ENCODE measurements at places on chromosomes 1 and 21.

GRCh38 chr1:44803312-44804095 is 3.3 kb downstream of the PLK3 start:
- no peak for DNase-seq

GRCh38 chr1:2402420-2402819 is 9.9 kb downstream of the PEX10 start:
- DNase-seq: no peak

- DNase-seq: no peak
Observed at GRCh38 chr1:10839188-10839770, 42.8 kb upstream of the CASZ1 start.

DNA sequence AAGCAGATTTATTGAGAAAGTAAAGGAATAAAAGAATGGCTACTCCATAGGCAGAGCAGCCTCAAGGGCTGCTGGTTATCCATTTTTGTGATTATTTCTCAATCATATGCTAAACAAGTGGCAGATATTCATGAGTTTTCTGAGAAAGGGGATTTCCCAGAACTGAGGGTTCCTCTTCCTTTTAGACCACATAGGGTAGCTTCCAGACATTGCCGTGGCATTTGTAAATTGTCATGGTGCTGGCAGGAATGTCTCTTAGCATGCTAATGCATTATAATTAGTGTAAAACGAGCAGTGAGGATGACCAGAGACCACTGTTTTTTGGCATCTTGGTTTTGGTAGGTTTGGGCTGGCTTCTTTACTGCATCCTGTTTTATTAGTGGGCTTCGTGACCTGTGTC is 16.8 kb upstream of the FMN2 start:
- DNase-seq: no peak

DNA sequence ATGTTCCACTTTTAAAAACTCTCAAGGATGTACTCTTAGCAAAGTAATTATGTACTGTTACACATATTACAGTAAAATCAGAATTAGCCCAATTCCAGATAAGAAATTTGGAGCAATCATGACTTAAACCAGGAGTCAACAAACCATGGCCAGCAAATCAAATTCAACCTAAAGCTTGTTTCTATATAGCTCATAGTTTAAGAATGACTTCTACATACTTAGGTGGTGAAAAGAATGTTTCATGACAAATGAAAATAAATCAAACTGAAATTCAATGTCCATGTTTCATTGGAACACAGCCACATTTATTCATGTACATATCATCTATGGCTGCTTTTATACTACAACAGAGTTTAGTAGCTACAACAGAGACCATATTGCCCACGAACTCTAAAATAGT is 35.1 kb downstream of the FRRS1 start:
- DNase-seq: no peak

- DNase-seq: no peak
Observed at GRCh38 chr1:56977910-56978309, 12.1 kb upstream of the C8B start.

GRCh38 chr1:20787840-20788795 is 1.0 kb upstream of the HP1BP3 start:
- DNase-seq: no peak

- no peak for DNase-seq
Observed at GRCh38 chr1:218377143-218377660, 32.1 kb downstream of the TGFB2 start.

DNA sequence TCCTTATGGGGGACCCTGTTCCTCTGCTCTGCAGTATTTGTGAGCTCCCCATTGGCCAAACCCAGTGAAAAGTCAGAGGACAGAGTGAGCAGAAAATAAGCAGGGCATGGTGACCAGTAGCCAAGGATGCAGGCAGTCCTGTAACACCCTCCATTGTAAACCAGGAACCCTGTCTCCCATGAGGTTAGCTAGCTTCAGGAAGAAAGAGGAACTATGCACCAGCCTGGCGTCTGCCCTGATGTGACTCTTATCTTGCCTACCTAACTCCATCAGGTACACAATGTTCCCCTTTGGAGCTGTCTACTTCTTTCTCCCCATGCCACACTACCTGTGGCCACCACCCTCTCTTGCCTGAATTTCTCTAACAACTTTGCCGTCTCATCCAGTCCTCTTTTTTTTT is 119.2 kb downstream of the LRIG2 start:
- DNase-seq: no peak

DNA sequence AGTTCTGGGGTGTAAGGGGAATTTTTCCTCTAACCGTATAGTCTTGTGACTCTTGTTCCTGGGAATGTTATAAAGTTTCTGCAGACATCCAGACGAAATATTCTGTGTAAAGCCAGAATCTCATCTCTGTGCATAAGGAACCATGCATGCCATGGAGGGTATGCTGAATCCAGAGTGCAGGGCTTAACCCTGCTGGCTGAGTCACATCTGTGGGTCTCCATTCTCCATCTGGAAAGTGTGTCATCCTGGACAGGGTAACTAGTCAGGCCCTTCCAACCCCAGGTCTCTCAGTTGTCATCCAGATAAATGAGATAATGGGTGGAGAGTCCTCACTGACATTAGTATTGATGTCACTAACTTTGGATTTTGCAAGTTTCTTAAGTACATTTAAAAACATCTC is 48.8 kb downstream of the ATP5PO start:
- no peak for DNase-seq

DNA sequence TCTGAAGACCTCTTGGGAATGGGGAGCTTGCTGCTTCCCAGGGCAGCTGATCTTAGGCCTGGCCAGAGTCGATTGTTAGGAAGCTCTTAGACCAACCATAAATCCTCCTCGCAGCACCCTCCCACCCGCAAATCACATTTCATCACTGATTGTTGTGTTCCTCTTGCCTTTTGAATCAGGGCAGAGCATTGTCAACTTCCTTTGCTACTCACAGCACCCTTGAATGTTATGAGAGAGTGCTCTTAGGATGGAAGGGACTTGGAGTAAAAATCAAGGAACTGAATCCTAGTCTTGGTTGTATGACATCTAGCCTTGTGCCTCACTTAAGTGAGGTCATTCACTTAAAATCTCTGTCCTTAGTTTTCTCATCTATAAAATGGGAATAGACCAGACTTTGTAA is 3.0 kb downstream of the VASH2 start:
- DNase-seq: no peak

DNA sequence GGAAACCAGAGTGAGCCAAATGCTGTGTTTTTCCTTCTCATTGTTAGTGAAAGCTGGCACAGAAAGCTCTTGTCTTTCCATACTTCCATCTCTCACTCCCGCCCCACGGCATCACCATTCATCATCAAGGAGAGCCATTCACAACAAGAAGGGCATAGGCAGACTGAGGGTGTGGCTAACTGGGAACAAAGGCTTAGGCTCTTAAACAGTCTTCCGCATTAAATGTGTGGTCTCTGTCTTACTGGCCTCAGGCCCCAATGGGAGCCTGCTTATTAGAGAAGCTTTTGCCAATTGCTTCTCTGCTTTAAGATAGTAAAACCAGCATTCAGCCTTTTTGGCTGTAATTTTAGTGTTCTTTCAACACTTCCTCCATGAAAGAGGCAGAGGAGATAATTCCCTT is 51.4 kb downstream of the TNFSF18 start:
- DNase-seq: no peak

DNA sequence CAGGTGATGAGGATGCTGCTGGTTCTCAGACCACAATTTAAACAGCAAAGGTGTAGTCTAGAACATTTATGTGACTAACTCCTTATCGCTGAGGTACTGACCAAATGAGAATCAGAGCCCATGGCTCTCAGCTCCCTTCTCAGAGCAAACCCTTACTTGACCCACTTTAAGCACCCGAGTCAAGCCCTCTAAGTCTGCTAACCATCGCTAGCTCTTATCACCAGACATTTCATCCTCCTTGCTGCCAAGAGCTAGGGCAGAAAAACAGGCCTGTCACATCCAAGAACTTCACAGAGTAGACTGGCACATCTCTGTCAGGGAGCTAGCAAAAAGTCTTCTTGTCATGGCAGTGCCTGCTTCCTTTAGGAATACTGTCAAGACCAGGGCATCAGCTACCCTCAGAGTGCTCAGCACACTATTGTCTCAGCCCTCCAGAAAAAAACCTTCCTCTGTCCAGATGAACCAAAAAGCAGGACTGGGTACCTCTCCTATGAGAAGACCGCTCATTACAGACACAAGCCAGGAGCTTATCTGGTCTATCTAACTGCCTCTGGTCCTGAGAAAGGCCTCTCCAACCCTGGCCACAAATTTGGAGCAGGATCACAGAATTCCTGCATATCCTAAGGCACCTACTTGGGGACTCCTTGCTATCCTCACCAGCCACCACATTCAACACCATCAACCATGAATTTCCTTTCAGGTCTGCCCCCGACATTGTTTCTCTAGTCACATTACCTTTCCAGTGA is 26.2 kb downstream of the ERI3 start:
- no peak for DNase-seq

- no peak for DNase-seq
Observed at GRCh38 chr1:45542591-45542990, 8.0 kb upstream of the AKR1A1 start.

DNA sequence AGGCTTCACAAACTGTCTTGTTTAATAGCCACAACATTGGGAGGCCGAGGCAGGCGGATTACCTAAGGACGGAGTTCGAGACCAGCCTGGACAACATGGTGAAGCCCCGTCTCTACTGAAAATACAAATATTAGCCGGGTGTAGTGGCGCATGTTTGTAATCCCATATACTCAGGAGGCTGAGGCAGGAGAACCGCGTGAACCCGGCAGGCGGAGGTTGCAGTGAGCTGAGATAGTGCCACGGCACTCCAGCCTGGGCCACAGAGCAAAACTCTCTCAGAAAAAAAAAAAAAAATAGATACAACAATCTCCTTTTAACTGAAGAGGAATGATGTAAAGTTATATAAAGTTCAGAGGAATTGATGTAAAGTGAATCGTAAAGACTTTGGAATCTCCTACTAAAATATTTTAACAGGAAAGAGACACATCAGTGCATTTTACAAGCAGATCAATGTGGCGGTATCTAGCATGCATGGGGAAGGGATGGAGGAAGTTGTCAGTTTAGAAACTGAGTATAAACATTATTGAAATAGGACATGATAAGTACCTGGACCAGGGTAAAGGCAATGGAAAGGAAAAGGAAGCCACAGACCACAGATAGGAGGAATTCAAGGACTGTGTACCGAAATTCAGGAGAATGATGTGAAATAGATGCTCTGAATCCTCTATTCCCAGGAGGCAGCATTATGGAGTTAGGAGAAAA is 41.5 kb downstream of the PTPRC start:
- no peak for DNase-seq

DNA sequence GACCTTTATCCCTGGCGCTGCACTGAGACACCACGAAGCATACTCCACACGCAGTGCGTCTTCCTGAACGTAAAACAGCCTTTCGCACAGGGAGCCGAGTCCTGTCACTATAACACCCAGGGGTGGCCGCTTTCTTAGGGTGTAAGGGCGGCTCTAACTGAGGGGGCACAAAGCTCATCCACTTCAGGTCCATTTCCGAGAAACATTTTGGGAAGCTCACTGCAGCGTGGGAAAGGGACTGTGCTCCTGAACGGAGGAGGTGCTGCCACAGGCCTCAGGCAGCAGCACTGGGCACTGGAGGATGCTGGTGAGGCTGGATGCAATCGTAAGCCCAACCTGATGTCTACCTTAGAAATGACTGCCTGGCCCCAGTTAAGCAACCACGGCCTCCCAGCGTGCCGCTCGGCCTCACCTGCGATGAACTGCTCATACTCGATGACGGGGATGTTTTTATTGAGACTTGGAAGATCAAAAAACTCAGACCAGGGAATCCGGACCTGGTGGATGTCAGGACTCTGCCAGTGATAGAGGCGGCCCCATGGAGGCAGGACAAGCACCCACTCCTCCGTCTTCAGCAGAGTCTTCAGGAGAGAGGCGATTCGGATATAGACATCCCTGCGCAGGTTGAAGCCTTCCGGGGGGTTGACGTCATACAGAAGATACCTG is 2.3 kb downstream of the POFUT2 start:
- DNase-seq: no peak

GRCh38 chr1:11990303-11991032 is 10.2 kb downstream of the MFN2 start:
- no peak for DNase-seq

- DNase-seq: no peak
Observed at GRCh38 chr1:115084902-115085511, 4.3 kb downstream of the TSPAN2 start.

- DNase-seq: no peak
Observed at GRCh38 chr1:47742890-47743760, 254.1 kb downstream of the TRABD2B start.

DNA sequence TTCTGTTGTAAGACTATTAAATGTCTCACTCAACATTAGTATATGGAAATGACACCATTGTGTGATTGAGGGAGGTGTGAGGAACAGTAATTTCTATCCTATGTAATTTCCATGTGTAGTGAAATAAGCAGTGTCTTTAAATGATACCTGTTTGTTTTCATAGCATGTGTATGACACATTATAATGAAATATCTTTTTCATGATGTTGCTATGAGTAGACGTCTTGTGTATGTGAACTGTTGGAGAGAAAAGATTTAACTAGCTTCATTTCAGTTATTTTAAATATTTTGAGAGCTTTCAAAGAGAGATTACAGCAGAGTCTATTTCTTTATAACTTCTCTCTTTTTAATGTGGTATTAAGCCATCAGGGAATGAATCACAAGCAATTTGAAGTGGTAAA is 71.5 kb upstream of the QSOX1 start:
- no peak for DNase-seq

- no peak for DNase-seq
Observed at GRCh38 chr1:41883507-41883906, 35.2 kb downstream of the HIVEP3 start.

DNA sequence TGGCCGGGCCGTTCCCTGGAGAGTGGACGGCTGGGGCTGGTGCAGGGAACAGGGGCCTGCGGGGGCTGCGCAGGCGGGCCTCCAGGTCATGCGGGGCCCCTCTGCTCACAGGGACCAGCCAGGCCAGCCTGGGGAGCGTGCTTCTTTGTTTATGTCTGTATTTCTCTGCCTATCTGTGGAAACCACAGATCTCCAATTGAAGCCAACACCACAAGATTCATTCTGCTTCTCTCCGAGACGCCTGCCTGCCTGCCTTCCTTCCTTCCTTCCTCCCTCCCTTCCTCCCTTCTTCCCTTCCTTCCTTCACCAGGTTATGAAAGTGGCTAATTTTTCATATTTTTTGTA is 39.9 kb upstream of the HMGN1 start:
- DNase-seq: no peak

GRCh38 chr1:151860504-151861187 is 7.1 kb upstream of the THEM5 start:
- DNase-seq: no peak

- peak; percentile 40 for DNase-seq
Observed at GRCh38 chr1:59879574-59879973, 47.0 kb downstream of the CYP2J2 start.

DNA sequence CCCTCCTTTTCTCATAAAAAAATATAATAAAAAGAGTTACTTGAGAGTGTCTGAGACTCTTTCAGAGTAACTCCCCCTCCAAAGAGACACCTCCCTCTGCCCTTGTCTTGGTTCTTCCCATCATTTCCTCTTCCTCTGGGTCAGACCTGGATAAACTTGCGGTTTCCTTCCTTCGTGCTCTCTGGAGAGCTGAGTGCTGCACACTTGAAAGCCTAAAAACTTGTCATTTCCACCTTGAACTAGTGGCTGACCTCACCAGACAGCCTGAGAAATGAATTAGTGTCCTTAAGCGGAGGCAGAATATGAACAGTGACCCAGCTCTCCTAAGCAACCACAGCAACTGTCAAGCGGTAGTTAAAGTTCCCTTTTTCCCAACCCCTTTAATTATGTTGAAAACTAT is 88.4 kb upstream of the PROX1 start:
- DNase-seq: no peak

GRCh38 chr1:163174524-163175437 is 27.9 kb downstream of the RGS5 start:
- peak; percentile 24 for DNase-seq

GRCh38 chr1:12078575-12078937 is 15.5 kb downstream of the TNFRSF8 start:
- DNase-seq: no peak
